ENCODE measurements at places on chromosomes 2 and 18.

DNA sequence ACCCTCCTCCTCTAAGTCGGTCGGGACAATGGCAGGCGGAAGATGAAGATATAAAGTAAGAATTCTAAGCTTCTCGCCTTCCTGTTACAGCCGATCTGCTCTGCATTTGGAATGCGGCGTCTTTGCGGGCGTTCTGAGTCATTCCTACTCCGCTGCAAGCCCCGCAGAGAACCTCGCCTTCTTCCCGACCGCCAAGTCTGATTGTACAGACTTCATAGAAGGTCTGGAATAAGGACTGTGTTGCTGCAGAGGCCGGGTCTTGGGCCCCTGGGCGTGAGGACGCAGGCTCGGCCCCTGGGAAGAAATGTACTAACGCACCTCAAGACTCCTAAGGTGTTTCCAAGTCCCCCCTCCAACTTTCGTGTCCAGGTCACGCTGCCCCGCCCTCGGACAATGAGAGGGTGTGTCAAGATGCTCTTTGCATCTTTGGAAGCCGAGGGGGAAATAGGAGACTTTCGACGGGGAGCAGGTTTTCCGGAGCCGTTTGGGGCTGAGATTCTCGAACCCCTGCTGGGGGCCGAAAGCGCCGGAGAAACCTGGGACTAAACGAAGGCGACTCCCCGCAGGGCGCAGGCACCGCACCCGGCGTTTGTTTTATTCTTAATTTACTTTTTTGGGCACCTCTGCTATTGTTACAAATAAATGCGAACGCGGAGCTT is 12.7 kb upstream of the PAX3 start:
- no peak for DNase-seq

- DNase-seq, result no peak
Measured at GRCh38 chr18:22189449-22190166, 20.2 kb downstream of the GATA6 start.

- DNase-seq, result no peak
Measured at GRCh38 chr18:48563027-48563426, 24.2 kb downstream of the CTIF start.

DNA sequence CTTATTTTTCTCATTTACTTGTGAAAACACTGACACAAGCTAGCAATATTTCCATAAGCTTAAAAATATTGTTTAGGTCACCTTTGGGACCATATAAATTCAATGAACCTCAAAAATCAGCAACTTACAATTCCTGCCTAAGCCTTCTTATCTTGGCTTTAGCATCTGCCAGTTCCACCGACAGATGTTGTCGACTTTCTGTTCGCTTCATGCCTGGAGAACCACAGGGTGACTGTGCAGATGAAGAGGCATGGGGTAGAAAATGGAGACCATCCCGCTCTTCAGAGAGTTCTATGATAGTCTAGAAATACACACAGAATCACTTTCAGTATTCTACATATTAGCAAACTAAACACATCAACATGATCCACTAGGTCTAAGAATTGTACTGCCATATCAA is 64.2 kb downstream of the CCDC88A start:
- no peak for DNase-seq

- no peak for DNase-seq
Measured at GRCh38 chr2:239747771-239748170, 277.4 kb downstream of the NDUFA10 start.

All from DMS79 treated with DMSO at 0.1 percent for 48 hours (cell line).